ENCODE measurements at places on chromosomes 12 and 14.

- H3K27me3 ChIP-seq: no peaks in the 10 kb centered on the region
- H3K4me1 ChIP-seq: no peaks in the 10 kb centered on the region
- H3K36me3 ChIP-seq: no peaks in the 10 kb centered on the region
- H3K4me3 ChIP-seq: no peak overlapping the region
- DNase-seq: no peak
These were observed 368.0 kb downstream of the TMEM121 start for GRCh38 chr14:105894125-105894977.

DNA sequence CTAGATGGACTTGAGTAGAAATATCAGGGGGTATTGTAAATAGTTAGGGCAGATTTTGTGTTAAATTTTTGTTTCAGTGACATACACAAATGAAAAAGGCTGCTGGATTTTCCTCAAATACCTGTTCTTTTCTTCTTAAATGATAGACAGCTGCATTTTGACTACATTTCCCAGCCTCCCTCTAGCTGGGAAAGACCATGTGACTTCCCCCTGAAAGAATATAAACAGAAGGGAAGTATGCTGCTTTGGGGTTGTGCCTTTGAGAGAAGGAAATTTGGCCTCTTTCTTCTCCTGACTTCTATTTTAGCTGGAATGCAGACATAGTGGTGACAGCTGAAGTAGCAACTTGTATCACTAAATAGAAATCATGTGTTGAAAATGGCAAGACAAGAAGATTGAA lies 476.1 kb upstream of the SYT1 start:
- no peaks in the 10 kb centered on the region for H3K36me3 ChIP-seq
- H3K27ac ChIP-seq: no peak overlapping the region

DNA sequence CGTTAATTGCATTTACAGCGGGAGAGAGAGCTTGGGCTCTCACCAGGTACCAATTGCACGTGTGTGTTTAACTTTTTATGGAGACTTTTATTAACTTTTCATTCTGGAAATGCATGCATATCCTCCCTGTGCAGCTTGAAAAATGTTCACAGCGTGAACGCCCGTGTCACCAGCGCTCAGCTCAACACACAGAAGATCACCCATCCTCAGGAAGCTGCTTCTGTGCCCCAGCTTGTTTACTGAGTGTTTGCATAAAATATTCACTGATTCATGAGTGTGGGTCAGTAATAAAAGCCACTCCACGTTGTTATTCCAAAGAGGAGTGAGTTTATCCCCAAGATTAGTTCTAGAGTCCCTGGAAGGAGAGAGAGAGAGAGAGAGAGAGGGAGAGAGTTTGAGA lies 75.5 kb upstream of the FZD10 start:
- H3K4me3 ChIP-seq: peak overlapping the region; percentile 41
- DNase-seq: no peak
- peaks cover 22% of the 10 kb centered on the region for H3K4me1 ChIP-seq
- no peak overlapping the region for H3K27ac ChIP-seq

DNA sequence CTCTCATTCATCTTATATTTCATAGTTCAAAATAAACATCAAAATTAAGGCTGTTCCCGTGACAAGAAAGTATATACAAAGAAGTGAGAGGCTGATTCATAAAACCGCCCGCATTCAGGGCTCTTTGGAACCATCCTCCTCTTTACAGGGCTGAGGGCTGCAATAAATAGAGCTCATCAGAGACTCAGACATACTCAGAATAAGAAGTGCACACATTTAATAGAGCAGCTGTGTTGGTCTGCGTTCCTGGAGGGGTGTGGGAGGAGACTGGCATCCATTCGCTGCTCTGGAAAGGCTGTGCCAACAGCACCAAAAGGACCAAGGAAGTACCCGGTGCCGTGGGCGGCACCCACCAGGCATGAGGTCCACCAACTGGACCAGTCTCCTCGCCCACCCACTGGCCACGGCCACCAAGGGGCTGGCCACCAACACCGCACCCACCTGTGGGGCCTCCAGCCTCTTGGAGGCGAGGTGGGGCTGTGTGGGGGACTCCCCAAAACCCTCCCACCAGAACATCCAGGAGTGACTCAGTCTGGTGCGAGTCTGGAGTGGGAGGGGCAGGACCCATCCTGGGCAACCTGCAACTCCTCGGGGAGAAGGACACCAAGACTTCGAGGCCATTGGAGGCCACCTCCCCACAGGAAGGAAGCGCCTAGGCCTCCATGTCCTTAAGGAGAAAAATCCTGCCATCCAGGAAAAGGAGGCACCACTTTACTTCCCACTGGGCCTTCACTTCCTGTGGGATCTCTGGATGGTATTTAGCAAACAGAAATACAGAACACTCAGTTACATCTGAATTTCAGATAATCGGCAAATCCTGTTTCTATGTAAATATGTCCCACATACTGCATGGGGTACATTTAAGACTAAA lies 32.7 kb downstream of the VCPKMT start:
- H3K27ac ChIP-seq: peak overlapping the region; percentile 95
- DNase-seq: peak; percentile 48
- H3K36me3 ChIP-seq: no peaks in the 10 kb centered on the region
- H3K27me3 ChIP-seq: no peaks in the 10 kb centered on the region
- H3K4me3 ChIP-seq: peak overlapping the region; percentile 10
- peaks cover 87% of the 10 kb centered on the region for H3K4me1 ChIP-seq

GRCh38 chr12:90124914-90125313 lies 416.3 kb upstream of the ATP2B1 start:
- no peak for DNase-seq
- no peaks in the 10 kb centered on the region for H3K36me3 ChIP-seq
- no peak overlapping the region for H3K4me3 ChIP-seq
- H3K27ac ChIP-seq: no peak overlapping the region

DNA sequence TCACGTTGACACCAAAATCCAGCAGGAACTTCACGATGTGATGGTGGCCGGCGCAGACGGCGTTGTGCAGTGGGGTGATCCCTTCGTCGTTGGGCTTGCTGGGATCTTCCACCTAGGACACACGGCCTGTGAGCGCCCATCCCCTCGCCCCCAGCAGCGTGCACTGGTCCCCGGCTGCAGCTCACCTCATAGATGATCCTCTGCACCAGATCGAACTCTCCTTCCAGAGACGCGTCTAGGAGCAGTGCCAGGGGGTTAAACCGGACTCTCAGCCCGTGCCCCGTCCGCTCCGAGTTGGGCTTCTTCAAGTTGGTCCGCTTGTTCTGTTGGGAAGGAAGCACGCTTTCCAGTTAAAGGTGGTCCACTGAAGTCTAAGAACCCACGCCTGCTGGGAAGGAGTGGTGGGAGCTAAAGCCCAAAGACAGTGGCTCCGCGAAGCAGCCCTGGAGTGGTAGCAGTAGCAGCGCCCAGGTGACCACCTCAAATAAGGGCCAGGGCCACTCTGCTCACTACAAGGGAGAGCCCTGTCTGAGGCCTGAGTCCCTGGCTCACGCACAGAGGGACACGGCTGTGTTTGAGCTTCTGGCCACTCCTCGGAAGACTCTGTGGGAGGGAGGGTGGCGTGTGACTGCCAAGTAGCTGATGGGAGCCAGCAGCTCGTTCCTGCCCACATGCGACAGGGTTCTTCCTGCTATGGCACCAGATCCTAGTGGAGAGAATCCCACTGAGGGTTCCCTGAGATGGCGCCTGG lies 23.3 kb downstream of the ZFYVE21 start:
- no peak overlapping the region for H3K27ac ChIP-seq
- no peaks in the 10 kb centered on the region for H3K27me3 ChIP-seq
- no peak overlapping the region for H3K4me3 ChIP-seq

GRCh38 chr12:96617178-96617577 lies 127.8 kb downstream of the CFAP54 start:
- H3K27ac ChIP-seq: no peak overlapping the region
- DNase-seq: no peak
- H3K4me1 ChIP-seq: no peaks in the 10 kb centered on the region
- no peak overlapping the region for H3K4me3 ChIP-seq

DNA sequence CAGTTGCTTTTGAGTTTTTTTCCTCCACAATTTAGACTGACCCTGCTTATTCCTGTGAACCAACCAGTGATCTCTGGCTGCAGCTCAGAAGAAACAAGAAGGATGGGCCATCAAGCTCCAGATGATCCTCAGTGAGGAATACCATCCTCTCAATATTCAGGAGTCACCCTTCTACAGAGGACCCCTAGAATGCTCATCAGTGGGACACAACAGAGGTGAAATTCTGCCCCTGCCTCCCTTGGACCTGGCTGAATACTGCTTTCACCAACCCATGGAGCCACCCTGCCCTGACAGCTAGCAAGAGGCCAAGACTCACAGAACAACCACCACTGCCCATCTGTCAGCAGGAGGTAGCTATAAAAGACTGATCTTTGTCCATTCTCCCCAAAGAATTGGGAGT lies 9.2 kb upstream of the DHRS2 start:
- peaks cover 3% of the 10 kb centered on the region for H3K4me1 ChIP-seq
- no peak overlapping the region for H3K4me3 ChIP-seq
- H3K36me3 ChIP-seq: no peaks in the 10 kb centered on the region
- no peak for DNase-seq

DNA sequence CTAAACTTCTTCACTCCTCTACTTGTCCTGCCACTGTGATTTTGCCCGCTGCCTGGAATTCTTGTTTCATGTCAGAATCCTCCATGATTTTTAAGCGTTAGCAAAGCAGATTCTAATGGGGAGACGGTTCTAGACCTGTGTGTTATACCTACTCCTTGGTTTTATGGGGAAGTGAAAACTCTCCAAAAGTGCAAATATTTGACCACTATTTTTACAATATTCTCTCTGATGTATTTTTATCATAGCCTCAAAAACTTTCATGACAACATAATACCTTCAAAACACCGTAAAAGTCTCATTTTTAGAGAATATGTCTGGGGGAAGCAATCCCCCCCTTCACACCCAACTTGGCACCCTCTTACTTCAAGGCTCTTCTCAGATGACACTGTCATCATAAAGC lies 12.9 kb upstream of the KRAS start:
- H3K27me3 ChIP-seq: no peaks in the 10 kb centered on the region
- DNase-seq: no peak
- no peak overlapping the region for H3K4me3 ChIP-seq

GRCh38 chr12:44674875-44675274 lies 201.2 kb downstream of the NELL2 start:
- no peaks in the 10 kb centered on the region for H3K4me1 ChIP-seq
- no peaks in the 10 kb centered on the region for H3K36me3 ChIP-seq
- no peak overlapping the region for H3K27ac ChIP-seq
- no peaks in the 10 kb centered on the region for H3K27me3 ChIP-seq

DNA sequence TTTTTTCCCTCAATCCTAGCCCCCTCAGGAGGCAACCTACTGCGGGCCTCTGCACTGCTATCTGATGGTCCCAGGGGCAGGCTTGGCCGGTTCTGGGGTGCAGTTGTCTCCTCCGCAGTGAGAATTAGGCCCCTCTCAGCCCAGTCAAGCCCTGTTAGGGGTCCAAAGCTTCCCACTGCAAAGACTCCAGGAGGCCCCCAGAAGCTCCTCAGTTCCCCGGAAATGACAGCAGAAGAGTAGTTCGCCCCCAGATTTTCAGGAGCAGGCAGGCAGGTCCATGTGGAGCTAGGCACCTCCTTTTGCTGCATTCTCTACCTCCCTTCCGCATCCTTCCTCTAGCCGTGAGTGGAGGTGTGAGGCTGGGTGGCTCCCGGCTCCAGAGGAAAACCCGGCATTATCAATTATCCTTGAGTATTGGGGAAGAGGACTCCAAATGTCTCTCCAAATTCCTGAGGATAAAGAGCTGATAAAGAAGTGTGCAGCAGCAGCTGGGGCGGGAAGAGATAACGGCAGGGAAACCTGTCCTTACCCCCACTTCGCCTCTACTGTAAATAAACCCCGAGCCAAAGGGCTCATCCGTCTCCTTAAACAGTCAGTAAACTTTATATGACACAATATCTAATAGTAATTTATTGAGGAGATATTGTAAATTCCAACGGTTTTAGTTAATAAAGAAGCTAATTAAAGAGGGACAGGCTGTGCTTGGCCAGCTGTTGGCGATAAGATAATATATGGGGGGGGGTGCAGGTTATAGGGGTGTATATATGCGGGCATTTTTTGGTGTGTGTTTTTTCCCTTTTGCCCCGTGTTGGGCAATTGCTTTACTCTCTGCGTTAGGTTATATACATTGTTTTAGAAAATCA lies 641 bp upstream of the HOXC12 start:
- H3K36me3 ChIP-seq: no peaks in the 10 kb centered on the region
- H3K27me3 ChIP-seq: peaks cover 94% of the 10 kb centered on the region
- no peak overlapping the region for H3K27ac ChIP-seq
- no peak for DNase-seq

GRCh38 chr14:68975667-68976066 lies 3.4 kb downstream of the ACTN1 start:
- no peak overlapping the region for H3K4me3 ChIP-seq
- H3K36me3 ChIP-seq: no peaks in the 10 kb centered on the region
- no peak overlapping the region for H3K27ac ChIP-seq
- H3K27me3 ChIP-seq: no peaks in the 10 kb centered on the region
- no peak for DNase-seq

- H3K4me1 ChIP-seq: no peaks in the 10 kb centered on the region
- no peak overlapping the region for H3K4me3 ChIP-seq
- H3K27ac ChIP-seq: no peak overlapping the region
- H3K27me3 ChIP-seq: no peaks in the 10 kb centered on the region
- DNase-seq: no peak
- no peaks in the 10 kb centered on the region for H3K36me3 ChIP-seq
These were observed 687.3 kb upstream of the MIS18BP1 start for GRCh38 chr14:45940318-45940717.

GRCh38 chr14:65239143-65239937 lies 137.0 kb upstream of the MAX start:
- no peak overlapping the region for H3K27ac ChIP-seq
- H3K4me3 ChIP-seq: no peak overlapping the region
- no peaks in the 10 kb centered on the region for H3K27me3 ChIP-seq
- DNase-seq: no peak
- no peaks in the 10 kb centered on the region for H3K36me3 ChIP-seq
- H3K4me1 ChIP-seq: peaks cover 11% of the 10 kb centered on the region

GRCh38 chr14:35399083-35399937 lies 5.2 kb downstream of the NFKBIA start:
- no peaks in the 10 kb centered on the region for H3K27me3 ChIP-seq
- no peak overlapping the region for H3K27ac ChIP-seq
- peak; percentile 15 for DNase-seq
- peaks cover 35% of the 10 kb centered on the region for H3K4me1 ChIP-seq
- H3K36me3 ChIP-seq: peaks cover 30% of the 10 kb centered on the region

DNA sequence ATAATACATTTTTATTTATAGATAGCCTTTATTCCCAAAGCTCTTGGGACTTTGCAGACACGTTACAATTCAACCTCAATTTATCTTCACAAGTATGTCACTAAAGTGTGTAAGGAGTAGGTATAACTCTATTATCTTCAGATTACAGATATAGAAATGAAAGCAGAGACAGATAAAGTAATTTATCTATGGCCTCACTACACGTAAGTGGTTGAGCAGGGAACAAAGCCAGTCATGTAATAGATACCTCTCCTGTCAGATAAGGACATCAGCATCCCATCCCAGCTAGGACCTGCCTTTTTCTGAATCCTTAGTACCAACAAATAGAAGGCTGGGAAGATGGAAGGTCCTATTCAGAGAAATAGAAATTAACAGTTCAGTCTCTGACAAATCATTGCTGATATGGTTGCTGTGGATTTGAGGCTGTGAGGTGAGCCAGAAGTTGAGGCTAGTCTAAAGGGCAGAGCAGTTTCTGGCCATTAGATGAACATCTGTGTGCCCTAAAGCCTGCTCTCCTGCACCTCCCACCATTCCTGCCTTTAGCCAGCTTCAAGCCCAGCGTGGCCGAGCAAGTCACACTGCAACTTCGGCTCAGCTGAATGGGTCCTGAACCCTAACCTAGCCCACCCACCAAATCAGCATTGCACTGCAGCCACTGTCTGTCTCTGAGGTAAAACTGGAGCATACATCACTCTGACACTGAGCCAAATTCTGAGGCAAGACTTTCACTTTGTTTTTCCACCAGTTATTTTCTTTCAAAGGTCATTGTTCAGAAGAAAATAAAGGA lies 71.1 kb upstream of the PLEKHA5 start:
- H3K27ac ChIP-seq: no peak overlapping the region
- H3K4me1 ChIP-seq: no peaks in the 10 kb centered on the region
- H3K27me3 ChIP-seq: no peaks in the 10 kb centered on the region
- no peaks in the 10 kb centered on the region for H3K36me3 ChIP-seq
